ENCODE measurements at places on chromosomes 12 and 14.

GRCh38 chr12:24991209-24992049 lies 42.5 kb upstream of the BCAT1 start:
- peak; percentile 69 for DNase-seq

- no peak for DNase-seq
These were observed 29.6 kb upstream of the BICDL1 start for GRCh38 chr12:119959435-119959834.

GRCh38 chr14:58646479-58646878 lies 8.7 kb downstream of the DACT1 start:
- no peak for DNase-seq

- DNase-seq, result no peak
These were observed 203.6 kb downstream of the C12orf75 start for GRCh38 chr12:105534068-105534467.

DNA sequence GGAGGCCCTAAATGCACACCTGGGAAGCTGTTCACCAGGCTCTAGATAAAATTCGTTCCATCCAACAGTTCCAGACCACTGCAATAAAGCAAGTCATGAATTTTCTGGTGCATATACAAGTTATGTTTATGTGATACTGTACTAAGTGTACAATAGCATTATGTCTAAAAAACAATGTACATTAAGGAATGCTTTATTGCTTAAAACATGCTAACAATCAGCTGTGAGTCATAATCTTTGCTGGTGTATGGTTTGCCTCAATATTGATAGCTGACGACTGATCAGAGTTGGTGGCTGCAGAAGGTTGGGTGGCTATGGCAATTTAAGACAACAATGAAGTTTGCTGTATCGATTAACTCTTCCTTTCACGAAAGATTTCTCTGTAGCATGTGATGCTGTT lies 52.3 kb downstream of the ATG14 start:
- DNase-seq, result no peak
